Stimulated activated CD4-positive, alpha-beta T cell treated with anti-CD3 and anti-CD28 coated beads, Interleukin-4, amount 100 ng/mL, for 4 hours (primary cell): ENCODE measurements at places on chromosomes 3 and 15.

- DNase-seq, result no peak
Observed at GRCh38 chr3:99470841-99471240, 167.6 kb upstream of the COL8A1 start.

- no peak for DNase-seq
Observed at GRCh38 chr3:36393563-36393962, 13.3 kb downstream of the STAC start.

- DNase-seq, result no peak
Observed at GRCh38 chr3:99287876-99288275, 350.5 kb upstream of the COL8A1 start.

DNA sequence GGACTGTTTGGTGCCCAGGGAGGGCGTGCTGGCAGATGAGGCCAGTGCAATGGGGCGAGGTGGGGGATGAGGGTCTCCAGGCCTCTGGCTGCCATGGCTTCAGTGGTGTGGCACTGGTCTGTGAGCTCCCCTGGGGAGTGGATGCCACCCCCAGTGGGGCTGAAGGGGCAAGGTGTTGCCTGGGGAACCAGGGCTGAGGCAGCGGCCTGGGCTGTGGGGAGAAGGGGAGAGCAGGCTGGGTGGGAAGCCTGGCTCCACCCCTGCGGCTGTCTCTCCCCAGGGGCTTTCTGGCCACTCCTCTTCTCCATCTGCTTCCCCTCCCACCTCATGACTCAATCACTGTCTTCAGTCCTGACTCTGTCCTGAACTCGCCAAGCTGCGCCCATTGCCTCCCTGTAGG, 88.4 kb upstream of the TLE3 start:
- no peak for DNase-seq

- DNase-seq, result no peak
Observed at GRCh38 chr3:52227766-52228165, 2.3 kb upstream of the TLR9 start.

DNA sequence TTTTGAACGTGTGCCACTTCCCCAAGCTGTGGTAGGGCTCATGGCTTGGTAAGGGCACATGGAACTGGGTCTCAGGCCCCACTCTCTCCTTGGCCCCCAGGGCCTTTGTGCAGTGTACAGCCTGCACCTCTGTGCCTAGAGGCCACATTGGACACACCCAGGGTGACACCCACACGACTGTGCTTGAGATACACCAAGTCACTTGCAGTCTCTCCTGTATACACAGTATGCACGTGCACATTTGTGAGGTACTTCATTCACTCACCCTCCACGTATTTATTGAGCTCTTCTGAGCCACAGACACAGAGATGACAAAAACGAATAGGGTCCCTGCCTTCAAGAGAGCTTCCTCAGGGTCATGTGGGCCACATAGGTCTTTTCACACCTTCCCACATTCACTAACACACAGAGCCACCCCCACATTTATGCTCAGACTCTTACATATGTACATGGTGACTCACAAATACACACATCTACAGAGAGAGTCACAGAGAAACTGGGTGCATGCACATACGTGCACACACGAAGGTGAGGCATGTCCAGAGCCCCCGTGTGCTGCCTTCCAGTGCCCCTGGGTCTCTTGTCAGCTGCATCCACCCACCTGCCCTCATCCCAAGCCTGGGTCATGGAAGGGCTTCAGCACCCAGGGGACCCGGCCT, 9.8 kb upstream of the TMEM115 start:
- DNase-seq, result no peak

DNA sequence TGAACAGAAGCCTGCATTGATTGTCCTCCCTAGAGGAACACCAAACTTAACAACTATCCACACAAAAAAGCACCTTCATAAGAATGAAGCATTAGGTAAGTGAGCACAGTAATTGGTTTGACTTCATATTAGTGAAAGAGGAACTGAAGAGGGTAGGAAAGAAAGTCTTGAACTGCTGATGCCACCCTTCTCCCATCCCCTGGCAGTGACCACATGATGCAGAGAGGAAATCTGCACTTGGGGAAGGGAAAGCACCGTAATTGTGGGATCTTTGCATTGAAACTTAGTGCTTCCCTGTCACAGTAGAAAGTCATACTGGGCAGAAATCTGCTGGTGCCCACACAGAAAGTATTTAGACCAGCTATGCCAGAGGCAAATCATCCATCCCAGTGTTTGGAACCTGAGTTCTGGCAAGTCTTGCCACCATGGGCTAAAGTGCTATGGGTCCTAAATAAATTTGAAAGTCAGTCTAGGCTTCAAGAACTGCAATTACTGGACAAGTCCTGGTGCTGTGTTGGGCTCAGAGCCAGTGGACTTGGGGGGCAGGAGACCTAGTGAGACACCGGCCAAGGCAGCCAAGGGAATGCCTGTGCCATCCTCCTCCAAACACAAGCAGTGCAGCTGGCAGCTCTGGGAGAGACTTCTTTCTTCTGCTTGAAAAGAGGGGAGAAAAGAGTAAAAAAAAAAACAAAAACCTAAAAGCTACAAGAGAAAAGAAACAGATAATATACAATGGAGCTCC, 63.6 kb downstream of the SLC15A2 start:
- no peak for DNase-seq

- DNase-seq, result no peak
Observed at GRCh38 chr3:156675830-156676767, 1.7 kb downstream of the TIPARP start.

GRCh38 chr3:8556473-8556869, 54.8 kb downstream of the LMCD1 start:
- DNase-seq, result no peak

DNA sequence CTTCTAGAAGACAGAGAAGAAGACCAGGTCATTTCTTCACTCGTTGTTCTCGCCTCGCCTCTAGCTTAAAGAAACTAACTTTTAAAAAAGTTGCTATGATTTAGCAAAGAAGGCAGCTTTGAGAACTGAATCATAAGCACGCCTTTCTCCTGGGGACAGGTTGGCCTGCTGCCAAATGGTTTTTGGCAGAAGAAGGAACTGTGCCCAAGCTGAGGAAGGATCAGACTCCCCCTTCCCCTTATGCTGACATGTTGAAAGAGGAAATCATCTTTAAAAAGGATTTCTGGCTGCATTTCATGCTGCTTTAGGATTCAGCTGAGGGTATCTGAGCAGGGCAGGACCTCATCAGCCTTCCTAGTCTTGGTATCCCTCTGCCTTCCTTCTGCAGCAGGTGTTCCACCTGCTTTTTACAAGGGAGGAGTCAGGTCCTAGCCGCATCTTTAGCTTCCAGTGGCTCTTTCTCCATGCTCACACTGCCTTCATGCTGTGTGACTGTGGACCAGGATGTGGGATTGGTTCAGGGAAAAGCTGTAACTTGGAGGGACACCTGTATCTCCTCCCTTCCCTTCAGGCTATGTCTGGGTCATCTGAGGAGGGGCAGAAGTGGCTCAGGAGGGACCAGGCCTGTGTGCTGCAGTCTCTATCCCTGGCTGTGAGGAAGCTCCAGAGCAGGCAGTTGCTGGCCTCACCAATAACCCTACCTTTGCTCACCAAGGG, 34.1 kb upstream of the HACD2 start:
- DNase-seq, result no peak

DNA sequence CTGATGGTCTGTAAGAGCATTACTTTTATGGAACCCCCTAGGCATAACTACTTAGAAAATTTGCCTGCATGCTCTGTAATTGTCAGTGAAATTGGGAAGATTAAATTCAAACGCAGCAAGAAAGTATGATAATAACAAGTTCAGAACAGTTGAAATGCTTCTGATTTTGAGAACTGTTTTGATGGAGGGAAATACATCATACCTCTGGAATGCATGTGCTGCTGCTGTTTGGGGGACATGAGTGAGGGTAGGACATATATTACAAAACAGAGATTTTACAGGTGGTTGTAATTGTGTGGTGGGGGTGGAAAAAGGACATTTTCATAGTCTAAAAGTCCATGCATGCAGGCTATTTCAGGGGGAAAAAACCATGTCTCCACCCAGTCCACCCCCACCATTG, 135.0 kb upstream of the DPH6 start:
- DNase-seq, result no peak

GRCh38 chr15:69045802-69046201, 31.3 kb downstream of the NOX5 start:
- no peak for DNase-seq

- no peak for DNase-seq
Observed at GRCh38 chr3:20822251-20822650, 636.2 kb upstream of the SGO1 start.

GRCh38 chr15:60120100-60120499, 116.0 kb downstream of the FOXB1 start:
- DNase-seq, result no peak

- no peak for DNase-seq
Observed at GRCh38 chr3:196311-197148, at the start of gene CHL1. CHL1 (plus strand) TSS chr3:196763; CDS start chr3:319777, 123,014 bp downstream.

DNA sequence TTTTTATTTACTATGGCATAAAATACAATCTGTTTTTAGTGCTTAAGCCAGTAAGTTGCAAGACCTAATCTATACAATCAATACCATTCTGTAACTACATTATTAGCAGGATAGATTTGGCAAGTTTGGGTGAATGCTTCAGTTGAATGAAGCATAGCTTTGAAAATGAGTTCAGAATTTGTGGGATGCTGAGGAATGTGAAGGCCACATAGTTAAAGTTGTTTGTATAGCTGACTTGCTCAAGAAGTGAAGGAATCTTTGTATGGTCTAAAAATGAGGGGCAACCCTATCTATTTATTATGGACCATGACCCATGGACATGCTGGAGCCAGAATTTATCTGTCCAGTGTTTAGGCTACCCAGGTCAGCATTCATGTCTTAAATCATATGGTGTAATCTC, 58.5 kb downstream of the CRYBG3 start:
- no peak for DNase-seq

GRCh38 chr3:189632242-189632641, 1.1 kb downstream of the TP63 start:
- DNase-seq, result no peak

DNA sequence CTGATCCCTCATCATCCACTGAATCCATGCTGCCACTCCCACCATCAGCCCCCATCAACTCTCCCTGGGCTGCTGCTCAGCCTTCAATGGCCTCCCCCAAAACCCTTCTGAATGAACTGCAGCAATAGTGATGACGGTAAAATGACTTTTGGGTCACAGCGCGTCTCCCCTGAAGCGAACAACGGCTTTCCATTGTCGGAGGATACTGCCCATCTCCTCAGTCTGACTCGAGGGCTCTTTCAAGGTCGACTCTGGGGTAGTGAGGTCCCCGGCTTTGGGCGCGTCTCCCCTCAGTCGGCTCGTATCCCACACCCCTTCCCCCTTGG, 57.2 kb upstream of the ZBTB38 start:
- DNase-seq, result no peak

DNA sequence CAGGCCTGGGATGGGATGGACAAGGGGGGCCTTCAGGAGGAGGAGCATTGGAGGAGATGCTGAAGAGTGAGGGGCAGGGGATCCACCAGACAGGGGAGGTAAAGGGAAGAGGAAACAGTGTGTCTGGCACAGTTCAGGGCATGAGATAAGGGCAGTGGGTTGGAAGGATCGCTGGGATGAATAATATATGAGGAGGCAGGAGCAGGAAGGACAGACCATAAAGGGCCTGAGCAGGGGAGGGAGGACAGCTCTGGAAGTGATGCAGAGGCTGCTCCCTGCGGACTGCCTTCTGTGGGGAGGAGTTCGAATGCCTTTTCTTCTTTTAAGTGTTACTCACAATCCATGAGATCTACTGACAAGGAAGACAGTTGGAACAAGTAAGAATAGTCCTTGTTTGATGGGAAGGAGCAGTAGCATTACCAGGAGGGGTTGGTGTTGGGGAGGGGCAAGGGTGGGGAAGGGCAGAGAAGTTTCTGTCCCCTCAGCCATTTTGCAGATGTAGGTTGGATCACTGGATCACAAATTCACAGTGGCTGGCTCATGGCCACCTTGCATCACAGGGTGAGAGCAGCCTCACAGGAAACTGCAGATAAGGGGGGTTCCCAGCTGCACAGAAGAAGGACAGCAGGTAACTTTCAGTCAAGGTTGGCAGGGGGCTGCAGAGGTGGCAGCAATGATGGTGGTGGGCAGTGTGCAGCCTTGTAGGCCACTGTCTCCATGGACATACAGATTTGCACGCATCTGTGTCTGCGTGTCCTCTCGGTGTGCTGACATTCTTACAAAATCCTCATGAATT, 91.9 kb upstream of the SNRPN start:
- no peak for DNase-seq

DNA sequence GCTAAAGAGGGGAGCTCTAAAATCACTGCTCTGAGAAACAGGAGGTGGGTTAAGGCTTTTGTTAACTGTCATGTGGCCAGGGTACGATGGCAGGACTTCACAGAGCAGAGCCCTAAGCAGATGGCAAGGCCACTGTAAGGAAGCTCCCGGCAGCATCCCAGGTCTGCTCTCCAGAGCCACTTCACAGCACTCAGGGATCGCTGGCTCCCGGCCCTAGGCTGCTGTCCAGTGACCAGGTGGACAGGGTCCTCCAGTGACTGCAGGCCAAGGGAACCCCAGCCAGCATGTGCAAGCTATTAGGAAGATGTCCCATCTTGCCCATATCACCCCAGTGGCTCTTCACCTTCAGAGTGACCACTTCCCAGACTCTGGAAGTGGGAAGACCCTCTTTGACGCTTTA, 10.4 kb downstream of the TMEM41A start:
- no peak for DNase-seq

DNA sequence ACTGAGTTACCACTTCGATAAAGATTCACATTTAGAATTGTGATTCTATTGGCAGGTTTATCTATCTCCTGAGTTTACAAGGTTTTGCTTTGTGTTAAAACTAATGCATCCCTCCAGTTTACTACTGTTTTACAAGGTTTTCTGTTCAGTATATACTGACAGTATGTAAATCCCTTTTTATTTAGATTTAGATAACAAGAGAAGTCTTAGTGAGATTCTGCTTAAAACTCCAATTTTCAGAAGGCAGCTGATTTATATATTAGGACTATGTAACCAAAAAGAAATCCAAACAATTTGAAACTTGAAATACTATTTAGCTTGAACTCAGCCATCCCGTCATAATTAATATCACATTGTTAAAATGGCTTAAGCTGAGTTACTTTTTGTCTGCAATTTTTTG, 619.2 kb downstream of the NAALADL2 start:
- DNase-seq, result no peak

DNA sequence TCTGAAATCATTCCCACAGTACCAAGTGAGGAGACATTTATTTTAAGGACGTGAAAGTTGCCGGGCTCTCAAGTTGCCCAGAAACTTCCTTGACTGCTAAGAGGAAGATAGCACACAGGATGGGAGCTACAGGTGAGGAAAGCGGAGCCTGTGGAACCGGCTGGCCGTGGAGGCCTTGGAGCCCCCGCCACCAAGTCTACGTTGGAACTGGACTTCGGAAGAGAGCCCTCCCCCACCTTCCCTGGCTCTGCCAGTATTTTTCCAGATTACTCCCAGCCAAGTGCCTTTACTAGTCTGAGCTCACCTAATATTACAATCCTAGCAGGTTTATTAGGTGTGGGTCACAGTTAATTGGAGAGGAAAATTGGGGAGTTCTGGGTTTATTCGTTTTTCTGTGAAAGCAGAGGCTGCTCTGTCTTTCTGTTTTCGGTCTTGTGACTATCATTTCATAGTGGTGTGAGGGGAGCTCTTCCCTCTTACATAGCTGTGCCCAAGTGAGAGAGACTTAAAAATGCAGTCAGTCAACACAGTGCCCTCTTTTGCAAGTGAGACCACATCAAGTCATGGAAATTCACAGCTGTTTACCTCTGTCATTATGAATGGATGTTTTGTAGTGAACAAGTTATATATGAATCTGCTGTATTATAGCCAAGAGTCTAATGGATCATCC, 6.8 kb downstream of the BOC start:
- no peak for DNase-seq
